GM23338 (cell line): ENCODE measurements at places on chromosomes 3 and 15.

DNA sequence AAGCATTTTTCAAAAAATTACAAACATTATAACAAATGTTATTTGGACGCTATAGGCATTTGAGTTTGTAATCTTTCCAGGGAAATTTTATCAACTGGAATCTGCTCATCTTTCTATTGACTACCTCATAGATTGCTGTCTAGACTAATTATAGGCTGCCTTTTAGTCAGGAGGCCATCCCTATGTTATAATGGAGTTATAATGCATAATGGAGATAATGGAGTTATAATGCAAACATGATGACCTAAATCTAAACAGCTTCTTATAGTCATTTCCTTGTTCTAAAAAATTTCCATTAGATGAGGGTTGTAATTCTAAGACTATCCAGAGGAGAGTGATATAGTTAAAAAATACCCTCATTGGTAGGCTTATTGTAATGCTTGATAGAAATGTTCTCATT is 226.4 kb downstream of the SI start:
- no peak for DNase-seq

GRCh38 chr3:129371041-129371826 is 57.2 kb downstream of the EFCAB12 start:
- no peak for DNase-seq

- no peak for DNase-seq
Measured at GRCh38 chr3:12187448-12188327, 29.0 kb upstream of the TIMP4 start.

DNA sequence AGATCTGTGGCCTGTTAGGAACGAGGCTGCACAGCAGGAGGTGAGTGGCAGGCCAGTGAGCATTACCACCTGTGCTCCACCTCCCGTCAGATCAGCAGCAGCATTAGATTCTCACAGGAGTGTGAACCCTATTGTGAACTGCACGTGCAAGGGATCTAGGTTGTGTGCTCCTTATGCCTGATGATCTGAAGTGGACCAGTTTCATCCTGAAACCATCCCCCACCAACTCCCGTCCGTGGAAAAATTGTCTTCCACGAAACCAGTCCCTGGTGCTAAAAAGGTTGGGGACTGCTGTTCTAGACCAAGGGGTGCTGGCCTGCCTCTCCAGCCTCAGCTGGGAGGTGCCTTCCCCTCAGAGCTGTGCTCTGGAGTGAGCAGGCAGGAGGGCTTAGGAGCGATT is 61.4 kb downstream of the RPLP1 start:
- no peak for DNase-seq

DNA sequence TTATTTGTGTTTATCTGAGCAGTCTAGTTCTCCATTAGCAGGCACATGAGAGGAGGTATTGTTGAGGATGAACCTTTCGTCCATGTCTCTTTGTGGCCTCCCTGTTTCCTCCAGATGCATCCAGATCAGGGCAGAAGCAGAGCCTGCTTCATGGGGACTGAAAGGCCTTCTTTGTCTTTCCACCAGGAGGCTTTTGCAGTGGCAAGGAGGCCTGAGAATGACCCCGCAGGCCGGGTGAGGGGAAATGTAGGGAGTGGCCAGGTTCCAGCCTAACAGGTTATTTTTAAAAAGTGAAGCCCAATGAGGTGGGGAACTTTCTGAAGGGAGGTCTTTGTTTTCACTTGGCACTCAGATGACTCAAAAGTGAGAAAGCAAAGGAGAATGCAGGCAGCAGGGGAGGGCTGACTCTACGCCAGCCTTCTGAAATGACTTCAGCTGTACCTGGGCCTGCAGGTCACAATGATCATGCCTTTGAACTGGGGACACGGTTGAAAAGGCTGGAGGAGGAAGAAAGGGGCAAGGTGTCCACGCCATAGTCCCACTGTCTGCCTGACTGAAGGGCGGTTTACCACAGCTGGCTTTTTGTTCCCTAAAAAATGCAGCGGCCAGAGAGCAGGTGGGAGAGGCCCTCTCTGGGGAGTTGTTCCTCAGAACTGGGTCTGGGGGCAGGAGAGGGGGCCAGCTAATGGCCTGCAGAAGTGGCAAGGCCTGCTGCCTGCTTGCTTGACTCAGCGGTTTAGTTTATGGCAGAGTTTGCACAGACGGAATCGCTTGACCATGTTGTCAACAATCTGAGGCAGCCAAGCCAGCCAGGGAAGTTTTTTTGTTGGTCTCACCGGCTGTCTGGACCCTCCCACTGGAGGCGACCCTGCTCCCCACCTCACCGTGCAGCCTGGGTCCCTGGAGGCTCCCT is 28.7 kb downstream of the CMTM7 start:
- DNase-seq: peak; percentile 73

- DNase-seq: no peak
Measured at GRCh38 chr3:127192576-127193232, at the start of gene PRR23E. TSS of gene PRR23E (plus strand) at chr3:127193131. CDS start at chr3:127196686, 3,555 bp downstream.

GRCh38 chr15:33490703-33491102 is 179.9 kb downstream of the RYR3 start:
- DNase-seq: no peak

DNA sequence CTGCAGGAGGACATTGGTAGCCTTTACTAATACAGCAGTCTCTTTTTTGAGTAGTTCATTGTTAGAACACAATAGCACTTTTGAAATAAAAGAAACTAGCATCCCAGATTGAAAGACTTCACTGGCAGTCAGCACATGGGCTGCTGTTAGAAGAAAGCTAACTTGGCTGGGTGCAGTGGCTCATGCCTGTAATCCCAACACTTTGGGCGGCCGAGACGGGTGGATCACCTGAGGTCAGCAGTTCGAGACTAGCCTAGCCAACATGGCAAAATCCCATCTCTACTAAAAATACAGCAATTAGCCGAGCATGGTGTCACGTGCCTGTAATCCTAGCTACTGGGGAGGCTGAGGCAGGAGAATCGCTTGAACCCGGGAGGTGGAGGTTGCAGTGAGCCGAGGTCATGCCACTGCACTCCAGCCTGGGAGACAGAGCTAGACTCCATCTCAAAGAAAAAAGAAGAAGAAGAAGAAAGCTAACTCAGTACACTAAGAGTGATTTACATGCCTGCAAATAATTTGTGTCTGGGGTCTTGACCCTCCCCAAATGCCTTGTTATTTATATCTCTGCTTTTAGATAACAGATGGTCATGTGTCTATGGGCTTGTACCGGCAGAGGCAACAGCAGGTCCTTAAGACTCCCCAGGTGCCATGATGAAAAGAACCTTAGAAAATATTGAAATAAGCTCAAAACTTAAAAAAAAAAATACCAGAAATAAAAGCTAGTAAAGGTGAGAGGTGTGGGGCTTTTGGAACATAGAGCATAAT is 9.7 kb downstream of the TPM1 start:
- DNase-seq: no peak

DNA sequence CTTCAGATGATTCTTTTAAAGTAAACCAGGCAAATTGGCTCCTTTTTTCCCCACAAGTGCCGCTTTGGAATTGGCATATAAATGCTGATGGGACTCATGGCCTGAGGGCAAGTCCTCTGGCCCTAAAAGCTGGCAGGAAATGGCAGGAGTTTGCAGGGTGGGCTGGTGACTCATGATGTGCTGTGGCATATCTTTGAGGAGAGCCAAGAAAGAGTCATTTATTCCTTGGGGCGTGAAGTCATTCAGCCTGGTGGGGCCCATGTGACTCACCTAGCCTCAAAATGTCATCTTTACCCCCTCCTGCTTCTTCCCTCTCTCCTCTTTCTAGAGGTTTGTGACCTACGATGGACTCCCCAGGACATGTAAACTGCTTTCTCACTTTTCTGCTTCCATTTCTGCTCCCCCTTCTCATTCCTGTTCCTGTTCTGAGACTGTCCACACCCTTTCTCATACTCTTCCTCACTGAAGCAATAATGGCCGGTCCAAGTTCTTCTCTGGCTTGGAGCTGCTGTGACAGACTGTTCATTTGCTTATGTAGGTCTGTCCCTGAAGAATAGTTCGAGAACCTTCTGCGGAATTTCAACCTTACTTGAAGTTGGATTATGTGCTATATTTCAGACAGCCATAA is 326.1 kb downstream of the SATB1 start:
- DNase-seq: peak; percentile 12

DNA sequence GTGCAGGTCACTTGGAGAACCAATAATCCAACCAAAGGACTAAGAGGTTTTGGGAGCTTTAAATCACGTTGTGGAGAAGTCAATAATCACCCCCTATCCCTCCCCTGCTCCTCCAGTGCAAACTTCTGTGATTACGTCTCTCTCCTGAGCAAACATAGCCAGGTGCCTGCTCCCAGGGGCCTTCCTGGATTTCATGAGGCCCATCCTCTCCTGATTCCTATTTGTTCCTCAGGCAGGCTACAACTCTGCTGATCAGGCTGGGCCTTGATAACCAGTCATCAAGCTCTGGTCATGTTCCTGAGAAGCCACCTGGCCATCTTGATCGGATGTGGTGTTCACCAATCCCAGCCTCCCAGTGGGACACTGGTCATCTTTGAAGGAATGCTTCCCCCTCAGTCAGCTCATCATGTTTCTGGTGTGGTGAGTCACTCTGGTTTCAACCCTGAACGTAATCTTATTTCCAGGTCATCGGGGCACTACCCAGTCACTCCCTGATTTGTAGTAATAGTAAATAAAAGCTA is 2.9 kb upstream of the ZNF710 start:
- DNase-seq: no peak

- DNase-seq: no peak
Measured at GRCh38 chr15:38547255-38547997, 17.2 kb downstream of the RASGRP1 start.
